ENCODE measurements at places on chromosomes 3 and 15.
A peak's percentile ranks its signal among the peaks of the same experiment; 100 is the strongest.

GRCh38 chr15:49731187-49732099 lies 110.6 kb downstream of the DTWD1 start:
- DNase-seq = no peak

DNA sequence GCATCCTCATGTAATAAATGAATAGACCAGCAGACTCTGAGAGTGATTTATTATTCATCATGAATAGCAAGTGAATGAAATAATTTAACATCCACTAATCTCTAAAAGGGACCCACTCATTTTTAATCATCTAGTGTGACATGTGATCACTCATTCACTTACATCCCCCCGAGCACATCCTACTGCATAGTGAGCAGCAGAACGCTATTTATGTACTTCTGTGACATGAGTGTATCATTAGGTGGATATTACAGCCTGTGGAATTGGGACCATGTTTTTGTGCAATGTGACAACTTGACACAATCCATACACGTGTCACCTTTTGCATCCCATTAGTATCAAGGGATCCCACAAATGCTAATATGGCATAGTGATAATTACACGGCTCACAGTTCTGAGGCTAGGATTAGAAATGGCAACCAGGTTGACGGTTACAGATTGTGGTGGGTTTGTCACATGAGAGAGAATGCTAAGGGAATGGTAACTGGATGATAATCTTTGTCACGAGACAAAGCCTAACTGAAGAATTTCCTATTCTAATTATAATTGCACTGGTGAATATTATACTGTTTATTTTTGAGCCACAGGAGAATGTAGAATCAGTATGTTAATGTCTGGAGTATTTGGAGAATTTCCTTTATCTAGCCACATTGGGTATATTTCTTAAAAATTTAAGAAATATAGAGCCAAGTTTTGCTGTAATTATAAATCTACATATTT lies 595.2 kb upstream of the TBL1XR1 start:
- no peak for DNase-seq

GRCh38 chr3:168251371-168251770 lies 155.6 kb upstream of the GOLIM4 start:
- peak; percentile 59 for DNase-seq

DNA sequence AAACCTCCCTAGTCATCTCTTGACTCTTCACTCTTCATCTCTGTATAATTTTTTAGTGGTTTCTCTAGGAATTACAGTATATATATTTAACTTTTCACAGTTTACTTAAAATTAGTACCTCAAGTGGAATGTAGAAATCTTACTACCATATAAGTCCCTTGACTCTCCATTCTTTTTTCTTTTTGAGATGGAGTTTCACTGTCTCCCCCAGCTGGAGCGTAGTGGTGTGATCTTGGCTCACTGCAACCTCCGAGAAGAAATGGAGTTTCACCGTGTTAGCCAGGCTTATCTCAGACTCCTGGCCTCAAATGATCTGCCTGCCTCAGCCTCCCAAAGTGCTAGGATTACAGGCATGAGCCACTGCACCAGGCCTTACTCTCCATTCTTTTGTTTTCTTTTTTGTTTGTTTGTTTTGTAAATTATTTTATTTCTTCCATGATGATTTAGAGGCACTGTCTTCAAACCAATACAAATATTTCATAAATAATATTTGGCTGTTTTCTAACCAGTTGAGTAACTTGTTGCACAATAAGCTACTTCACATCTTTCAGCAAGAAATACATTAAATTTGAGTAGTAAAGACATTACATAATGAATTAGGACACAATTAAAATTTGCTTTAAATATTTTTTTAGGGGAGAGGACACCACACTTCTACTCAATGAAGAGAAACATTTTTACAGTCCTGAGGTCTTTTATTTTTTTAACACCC lies 144.8 kb downstream of the RBPMS2 start:
- no peak for DNase-seq

GRCh38 chr15:68634531-68634930 lies 55.7 kb downstream of the CORO2B start:
- DNase-seq = no peak

GRCh38 chr3:142724682-142725356 lies 985 bp downstream of the TRPC1 start:
- DNase-seq = no peak

DNA sequence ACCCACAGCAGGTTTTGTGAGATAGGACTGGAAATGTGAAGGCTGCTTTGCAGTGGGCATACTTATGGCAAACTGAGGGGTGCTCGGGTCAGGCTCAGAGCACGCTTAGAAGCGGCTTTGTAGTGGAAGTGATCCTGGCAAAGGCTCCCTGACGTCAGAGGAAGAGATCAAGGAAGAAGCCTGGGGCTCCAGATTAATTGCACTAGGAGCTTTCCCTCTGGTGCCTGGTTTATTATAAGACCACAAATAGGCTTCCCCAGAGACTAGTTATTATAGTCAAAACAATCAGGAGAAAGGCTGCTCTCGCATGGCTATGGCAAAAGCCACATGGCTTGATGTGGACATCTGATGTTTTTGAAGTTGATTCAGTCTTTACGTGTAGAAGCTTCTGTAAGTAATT lies 515.1 kb downstream of the GABRG3 start:
- DNase-seq = no peak

- peak; percentile 26 for DNase-seq
Measured at GRCh38 chr3:56855856-56856512, 54.2 kb upstream of the ARHGEF3 start.

- peak; percentile 25 for DNase-seq
Measured at GRCh38 chr3:114307222-114307830, 13.5 kb downstream of the TIGIT start.

- DNase-seq = no peak
Measured at GRCh38 chr3:69675786-69676530, 63.3 kb upstream of the MITF start.

DNA sequence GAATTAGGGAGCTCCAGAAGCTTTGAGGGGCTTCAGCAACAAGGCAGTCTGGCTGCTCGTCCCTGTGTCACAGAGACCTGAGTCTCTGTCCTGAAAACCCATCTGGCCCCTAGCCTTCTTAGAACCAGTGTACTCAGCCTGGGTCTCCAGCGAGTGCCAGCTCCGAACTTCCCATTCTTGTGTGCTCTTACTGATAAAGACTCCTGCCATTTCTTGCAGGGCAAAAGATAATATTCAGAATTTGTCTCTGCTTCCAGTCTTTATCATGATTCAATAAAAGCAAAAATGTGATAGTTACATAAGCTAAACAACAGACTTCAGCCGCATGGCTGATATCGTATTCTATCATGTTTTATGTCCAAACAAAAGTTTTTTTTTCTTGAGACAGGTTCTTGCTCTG lies 36.0 kb upstream of the BCL2A1 start:
- DNase-seq = no peak

DNA sequence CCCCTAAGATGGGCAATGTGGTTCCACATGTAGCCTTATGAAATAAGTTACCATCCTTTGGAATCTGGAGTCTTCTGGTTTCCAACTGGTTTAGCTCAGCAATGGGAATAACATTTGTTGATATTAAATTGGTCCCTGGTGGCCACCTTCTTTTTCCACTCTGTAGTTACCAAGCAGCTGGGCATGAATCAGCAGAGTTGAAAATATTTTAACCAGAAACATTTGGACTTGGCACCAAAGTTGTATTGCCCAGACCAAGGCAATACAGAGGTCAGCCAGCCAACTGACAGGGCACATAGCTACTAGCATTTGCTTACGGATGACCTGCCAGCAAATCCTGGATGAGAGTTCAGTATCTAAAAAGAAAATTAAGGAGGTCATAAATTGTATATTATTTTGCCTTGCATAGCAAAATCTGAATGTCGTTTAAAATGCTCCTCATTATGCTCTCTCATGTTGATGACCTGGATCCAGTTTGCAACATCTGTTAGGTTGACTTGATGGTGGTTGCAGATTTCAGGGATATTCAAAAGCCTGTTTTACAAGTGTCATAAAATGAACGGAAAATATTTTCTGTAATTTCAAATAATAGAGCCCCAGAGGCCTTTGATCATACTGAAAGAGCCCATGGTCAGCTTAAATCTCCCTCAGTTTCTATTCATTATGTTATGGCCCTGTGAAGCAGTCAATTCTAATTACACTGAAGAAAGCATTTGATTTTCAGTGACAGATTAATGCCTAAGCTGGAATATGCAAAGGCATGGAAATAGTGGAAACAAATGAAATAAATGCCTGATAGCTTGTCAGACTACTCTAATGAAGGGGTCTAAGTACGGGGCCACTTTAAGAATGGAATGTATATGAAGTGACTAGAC lies 54.6 kb downstream of the PPM1L start:
- DNase-seq = no peak

GRCh38 chr3:24829629-24830229 lies 335.1 kb upstream of the THRB start:
- DNase-seq = no peak

GRCh38 chr3:113263778-113264177 lies 52.4 kb downstream of the BOC start:
- DNase-seq = no peak

- DNase-seq = no peak
Measured at GRCh38 chr3:23608650-23609049, 197.1 kb upstream of the UBE2E1 start.

DNA sequence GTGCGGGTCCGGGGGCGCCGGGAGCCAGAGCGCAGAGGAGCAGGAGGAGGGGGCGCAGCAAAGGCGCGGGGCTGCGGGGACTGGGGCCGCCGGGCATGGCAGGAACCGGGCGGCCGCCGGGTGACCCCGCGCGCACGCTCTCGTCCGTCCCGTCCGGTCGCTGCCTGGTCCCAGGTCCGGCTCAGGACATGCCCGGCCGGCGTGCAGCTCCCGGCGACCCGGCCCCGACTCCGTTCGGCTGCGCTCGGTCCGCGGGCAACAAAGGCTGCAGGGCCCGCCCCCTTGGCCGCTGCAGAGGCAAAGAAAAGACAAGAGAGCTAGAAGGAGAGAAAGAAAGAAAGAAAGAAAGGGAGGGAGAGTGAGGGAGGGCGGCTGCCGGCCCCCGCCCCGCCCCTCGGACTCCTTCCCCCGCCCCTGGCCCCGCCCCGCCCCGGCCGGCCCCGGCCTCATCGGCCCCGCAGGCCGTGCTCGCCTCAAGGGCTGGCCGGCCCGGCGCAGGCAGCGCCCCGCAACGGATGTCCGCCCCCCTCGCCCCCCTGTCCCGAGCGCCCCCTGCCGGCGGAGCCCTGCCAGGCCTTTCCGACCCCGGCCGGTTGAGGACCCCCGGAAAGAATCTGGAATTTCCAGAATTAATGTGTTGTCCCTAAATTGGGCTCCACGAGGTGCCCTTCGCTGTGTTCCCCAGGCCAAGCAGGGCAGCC lies at the start of gene ADAMTS7:
Gene ADAMTS7, minus strand, starts transcription at position 341 of the 701 bp plus-strand sequence. Its CDS starts 244 bp downstream, at position 97.
- peak; percentile 54 for DNase-seq

DNA sequence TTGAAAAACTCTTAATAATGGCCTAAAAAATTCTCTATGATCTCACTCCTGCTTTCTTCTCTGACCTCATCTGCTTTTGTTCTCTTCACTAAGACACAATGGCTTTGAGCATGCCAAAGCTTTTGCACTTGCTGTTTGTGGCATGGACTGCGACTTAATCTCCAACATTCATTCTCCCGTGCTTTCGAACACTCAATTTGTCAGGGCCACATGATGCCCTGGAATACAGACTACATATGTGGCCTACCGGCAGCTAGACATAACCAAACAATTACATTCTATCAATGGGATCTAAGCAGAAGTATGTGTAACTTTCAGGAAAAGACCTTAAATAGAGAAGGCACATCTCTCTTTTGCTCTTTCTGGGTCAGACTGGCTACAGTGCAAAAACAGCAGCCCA lies 506.5 kb downstream of the MAGI1 start:
- no peak for DNase-seq

DNA sequence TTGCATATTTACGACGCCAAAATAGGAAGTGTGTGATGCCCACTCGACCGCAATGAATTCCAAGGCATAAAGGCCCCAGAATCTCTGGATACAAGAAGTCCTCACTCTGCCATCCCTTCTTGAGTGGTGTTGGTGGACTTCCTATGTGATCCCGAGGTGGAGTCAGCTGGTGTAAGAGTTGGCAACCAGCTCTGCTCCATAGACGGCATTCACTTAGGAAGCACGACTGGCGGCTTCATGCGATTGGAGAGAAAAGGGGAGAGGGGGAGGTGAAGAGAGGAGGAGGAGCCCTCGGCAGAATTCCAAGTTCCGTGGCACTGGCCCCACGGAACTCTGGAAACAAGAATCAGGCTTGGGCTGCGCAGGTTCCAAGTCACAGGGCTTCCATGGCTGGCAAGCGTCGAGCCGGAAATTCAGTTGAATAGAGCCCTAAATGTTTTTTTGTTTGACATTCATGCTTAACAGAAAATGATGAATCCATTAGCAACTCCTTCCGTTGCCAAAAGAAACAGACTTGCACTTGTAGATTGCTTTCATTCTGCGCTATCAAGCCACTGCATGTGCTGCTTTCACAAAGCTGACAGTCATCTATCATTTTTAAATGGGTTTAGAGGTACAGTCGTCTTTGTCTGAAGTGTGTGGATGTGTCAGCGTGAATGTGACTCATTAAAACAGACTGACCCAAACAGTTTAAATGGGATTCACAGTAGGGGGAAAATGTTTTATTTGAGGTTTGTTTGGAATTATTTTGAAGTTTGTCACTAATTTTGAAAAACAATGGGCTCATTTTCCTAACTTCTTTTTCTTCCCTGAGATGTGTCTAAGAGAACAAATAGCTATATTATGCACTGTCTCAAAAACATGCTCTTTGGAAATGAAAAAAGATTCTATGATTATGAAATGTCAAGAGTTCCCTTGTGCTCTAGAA lies 428.3 kb upstream of the ATP11B start:
- no peak for DNase-seq

DNA sequence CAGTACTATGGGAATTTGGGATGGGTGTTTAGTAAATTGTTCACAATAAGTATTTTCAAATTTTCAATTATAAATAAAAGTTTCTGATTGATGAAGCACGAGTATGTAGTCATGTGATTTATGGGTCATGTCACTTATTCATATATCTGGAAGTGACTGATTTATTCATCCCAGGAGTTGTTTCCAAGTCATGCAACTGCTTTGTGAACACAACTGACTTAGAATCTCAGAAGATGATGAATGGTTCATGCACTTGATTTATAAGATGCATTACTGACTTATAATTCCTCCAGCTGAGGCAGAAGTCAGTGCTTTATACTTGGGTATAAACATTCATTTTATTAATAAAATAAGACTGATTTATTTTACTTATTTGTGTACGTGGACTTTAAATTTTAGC lies 137.8 kb upstream of the CBLB start:
- no peak for DNase-seq

DNA sequence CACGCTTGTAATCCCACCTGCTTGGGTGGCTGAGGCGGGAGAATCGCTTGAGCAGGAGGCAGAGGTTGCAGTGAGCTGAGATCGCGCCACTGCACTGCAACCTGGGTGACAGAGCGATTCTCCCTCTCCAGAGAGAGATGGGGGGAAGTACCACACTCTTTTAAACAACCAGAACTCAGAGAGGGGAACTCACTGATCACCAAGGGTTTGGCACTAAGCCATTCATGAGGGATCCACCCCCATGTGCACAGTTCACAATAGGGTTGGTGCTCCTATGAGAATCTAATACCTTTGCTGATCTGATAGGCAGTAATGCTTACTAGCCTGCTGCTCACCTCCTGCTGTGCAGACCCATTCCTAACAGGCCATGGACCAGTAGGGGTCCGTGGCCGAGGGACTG lies 51.6 kb downstream of the QTRT2 start:
- DNase-seq = no peak
